ENCODE measurements at places on chromosomes 7 and 10.

DNA sequence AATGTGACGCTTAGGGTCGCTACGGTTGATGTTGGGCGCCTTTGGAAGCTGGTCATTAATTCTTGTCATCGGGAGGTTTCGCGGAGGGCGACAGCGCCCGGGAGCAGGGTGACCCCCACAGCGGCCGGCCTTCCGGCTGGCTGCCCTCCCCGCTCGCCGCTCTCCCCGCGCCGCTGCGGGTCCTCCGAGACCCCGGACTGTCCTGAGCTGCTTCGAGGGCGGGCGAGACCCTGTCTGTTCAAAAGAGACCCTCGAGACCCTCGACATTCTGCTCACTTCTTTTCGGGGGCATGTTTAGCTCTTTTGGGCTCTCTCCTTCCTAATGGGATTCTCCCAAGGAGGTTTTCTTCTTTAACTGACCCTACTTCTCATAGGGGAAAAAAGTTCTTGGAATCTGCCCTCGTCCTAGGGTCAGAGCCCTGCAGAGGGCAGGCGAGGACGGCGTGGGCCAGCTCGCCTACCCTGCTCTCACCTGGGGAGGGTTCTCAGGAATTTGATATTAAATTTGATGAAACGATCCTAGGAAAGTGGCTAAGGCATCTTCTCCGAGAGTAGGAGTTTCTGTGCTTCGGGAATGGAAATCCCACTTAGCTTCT, 257.0 kb downstream of the OTUD1 start:
- no peak for DNase-seq

GRCh38 chr7:92613214-92613613, 23.0 kb upstream of the FAM133B start:
- no peak for DNase-seq

- DNase-seq: no peak
Observed at GRCh38 chr7:141416650-141417270, 134.4 kb upstream of the AGK start.

- no peak for DNase-seq
Observed at GRCh38 chr10:58963101-58963534, 213.3 kb upstream of the PHYHIPL start.

- no peak for DNase-seq
Observed at GRCh38 chr10:79129361-79129997, 60.7 kb downstream of the ZMIZ1 start.

- no peak for DNase-seq
Observed at GRCh38 chr7:99829524-99830160, 1.8 kb downstream of the CYP3A43 start.

DNA sequence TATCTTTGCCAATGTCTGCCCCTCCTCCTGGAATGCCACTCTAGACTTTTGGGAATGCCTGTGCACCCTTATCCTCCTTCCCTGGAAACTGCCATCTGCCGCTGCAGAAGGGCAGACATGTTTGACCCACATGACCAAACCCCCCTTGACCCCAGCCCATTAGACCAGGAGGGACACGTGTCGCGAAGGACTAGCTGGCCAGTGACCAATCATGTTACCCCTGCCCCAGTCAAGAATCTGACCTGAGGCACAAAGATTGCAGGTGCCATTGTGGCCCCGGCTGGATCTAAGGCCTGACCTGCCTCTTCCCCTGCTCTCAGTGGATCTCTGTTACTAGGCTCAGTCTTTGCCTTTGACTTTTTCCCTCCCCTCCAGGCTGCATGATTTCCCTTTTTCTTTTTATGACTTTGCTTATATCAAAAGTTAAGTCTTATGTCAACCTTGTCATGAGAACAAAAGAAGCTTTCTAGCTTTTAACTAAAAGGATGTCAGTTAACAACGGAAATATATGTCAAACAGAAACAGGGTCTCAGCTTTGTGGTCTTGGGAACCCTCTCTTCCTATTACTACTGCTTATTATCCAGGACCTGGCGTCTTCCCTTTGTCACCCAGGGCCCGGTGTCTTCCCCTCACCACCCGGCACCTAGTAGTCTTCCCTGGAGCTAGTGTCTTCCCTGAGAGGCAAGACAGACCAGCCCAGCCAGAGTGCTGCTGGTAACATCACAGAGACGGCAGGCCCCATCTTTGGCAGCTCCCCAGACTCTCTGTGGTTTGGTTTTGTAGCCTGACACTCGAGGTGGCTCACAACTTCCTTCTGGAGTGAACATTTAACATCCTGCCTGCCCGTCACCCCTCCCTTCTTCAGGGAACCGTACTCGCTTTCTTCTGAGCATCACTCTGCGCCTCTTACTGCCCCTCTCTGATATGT, 24.4 kb upstream of the PPIF start:
- no peak for DNase-seq

GRCh38 chr10:120741396-120741795, 109.8 kb upstream of the WDR11 start:
- no peak for DNase-seq

GRCh38 chr10:99344715-99345114, 15.6 kb downstream of the CNNM1 start:
- DNase-seq: no peak

DNA sequence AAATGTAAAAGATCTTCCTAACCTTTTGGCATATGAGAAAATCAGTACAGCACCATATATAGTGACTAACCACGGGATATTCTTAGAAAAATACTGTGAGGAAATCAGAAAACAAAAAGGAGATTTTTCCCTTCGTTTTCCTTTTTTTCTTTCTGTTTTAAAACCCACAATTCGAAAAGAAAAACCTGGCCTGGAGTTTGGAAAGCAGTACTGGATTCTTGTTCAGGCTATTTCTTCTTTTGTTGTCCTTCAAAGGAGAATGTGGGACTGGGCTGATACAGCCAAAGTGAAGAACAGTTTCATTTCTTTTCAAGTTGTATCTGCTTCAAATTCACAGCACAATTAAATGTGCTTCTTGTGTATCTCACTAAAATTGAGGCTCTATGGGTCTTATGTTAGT, 156.8 kb upstream of the PHYHIPL start:
- DNase-seq: no peak

GRCh38 chr10:21535494-21535965, 1.5 kb downstream of the MLLT10 start:
- DNase-seq: no peak

DNA sequence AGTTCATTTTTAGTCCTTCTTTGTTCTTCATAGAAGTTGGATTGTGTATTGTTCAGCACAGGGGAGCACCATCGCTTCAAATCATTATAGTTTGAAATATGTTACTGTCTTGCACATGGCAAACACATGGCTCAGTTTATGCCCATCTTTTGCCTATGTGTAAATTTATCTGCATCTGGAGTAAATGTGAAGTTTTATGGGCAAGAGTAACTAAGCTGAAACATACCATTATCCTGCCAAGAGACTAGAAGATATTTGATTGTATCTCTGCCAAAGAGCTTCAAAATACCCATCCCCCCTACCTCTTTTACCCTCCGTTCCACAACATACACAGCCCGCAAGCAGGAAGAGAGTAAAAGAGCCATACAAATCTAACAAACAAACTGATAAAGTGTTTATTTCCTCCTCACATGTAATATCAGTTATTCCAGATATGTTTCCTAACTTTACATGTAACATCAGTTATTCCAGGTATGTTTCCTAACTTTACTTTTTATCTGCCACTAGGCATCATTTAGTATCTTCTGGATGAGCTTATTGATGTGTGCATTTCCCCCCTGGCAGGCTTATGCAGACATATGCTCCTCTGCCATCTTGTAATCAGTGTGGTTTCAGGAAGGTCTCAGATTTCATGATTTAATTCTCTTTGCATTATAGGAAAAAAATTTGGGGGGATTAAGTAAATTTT, 127.7 kb downstream of the SRI start:
- no peak for DNase-seq

GRCh38 chr7:121272676-121273075, 56.1 kb upstream of the WNT16 start:
- DNase-seq: no peak

- DNase-seq: no peak
Observed at GRCh38 chr7:47228386-47229014, 353.4 kb downstream of the TNS3 start.

DNA sequence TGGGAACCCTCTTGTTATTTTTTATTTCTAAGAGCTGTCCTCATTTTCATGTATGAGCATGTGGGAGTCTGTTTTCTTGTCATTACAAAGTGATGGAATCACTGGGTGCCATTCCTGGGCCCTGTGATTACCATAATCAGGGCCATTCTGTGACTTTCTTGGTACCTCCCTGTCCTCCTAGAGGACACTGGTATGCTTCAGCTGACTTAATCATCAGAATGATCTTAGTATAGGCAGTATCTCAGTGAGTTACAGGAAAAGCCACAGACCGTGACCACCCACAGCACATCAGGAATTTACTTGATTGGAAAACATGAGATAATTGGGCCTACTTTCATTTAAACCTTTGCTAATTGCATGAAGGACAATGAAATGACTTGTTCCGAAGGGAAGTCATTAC, 7.2 kb downstream of the NOM1 start:
- DNase-seq: no peak

GRCh38 chr10:16437540-16437894, 707 bp downstream of the PTER start:
- no peak for DNase-seq

GRCh38 chr7:126780993-126781392, 471.7 kb downstream of the GRM8 start:
- no peak for DNase-seq

- DNase-seq: no peak
Observed at GRCh38 chr10:65430979-65431378, 1494.9 kb upstream of the LRRTM3 start.

DNA sequence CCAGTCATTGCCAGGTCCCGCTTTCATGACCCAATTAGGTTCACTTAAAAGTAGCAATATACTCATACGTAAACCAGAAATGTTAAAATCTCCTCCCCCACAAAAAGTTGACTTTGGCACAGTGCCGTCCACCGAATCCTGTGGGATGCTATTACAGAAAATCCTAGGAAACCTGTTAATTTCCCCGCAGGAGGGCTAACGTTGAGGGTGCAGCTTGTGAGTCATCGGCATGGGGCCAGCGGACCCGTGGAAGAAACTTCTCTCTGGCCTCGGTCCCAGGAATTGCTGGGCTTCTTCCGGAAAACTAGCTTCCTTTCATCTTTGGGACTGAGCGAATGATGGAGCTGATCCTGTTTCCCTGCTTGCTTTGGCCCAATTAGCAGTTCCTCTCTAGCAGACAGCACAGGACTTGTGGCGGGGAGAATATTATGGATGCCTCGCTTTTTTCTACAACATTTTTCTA, 13.5 kb downstream of the CRYGN start:
- DNase-seq: no peak

DNA sequence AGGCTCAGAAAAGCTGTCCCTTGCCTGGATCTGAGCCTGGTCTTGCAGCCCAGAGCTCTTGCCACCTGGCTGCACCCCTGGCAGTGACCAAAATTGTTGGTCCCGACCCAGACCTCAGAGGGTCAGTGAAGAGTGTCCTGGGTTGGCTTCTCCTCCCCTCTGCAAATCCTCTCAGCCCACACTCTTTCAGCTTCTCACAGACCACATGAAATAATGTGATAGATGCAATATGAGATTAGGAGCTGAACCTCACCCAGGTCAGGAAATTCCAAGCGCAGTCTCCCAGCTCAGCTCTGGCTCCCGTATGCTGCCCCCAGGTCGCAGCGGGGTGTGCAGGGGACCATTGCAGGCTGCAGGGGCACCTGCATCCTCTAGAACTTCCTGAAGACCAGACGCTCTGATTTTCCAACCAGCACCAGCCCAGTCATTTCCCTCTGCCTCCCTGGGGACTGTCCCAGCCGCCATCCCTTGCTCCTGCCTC, 19.6 kb upstream of the RET start:
- DNase-seq: no peak

DNA sequence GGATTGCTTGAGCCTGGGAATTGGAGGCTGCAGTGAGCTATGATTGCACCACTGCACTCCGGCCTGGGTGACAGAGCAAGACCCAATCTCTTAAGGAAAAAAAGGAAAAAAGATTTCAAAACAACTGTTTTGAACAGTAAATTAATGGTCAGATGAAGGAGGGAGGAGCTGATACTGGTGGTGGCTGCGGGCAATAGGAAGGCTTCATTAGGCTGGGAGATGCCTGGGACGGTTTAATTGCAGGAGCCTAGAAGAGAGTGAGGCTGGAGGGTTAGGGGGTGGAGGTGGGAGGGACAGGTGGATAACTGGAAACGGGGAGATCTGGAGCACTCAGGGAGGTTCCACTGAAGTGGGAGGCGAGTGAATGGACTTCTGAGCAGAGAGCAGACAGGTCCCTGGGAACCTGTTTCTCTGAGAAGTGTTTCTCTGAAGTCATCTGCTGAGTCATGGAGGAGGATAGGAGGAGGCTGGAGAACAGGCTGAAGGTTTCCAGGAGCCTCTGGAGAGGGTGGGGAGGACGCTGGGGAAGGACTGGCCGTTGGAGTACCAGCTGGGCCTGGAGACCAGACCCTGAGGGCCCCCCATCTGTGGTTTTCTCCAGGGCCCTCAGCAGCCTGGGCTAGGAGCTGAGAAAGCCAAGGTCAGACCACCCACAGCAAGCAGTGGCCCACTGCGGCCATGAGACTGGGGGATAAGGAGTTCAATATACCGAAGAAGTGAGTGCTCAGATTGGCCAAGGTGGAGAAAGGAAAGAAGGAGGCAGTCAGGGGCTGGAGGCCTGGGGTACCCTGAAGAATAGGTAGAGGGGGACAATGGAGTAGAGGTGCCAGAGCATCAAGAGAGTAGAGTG, 14.4 kb upstream of the YWHAG start:
- no peak for DNase-seq

- DNase-seq: no peak
Observed at GRCh38 chr10:11297136-11297535, 279.5 kb downstream of the CELF2 start.

GRCh38 chr10:2936816-2937215, 130.5 kb upstream of the PFKP start:
- no peak for DNase-seq

GRCh38 chr7:110071192-110071591, 1019.7 kb upstream of the LRRN3 start:
- DNase-seq: no peak

DNA sequence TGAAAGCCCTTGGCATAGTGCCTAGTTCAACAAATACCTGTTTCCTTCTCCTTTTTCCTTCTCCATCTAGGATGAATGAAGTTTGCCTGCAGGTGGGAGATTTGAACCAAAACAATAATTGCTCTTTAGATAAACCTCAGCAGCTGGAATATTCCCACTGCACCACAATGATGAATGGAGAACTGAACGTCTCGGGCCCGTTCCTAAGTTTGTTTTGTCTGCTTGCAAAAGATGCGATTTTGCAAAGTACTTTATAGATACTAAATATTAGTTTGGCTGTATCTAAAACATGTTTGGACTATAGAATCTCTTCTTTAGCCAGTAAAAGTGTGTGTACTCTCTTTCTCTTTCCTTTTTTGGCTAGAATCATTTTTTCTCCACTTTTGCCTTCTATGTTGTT, 75.8 kb upstream of the BMPER start:
- DNase-seq: no peak

GRCh38 chr10:59337201-59337652, 25.1 kb downstream of the FAM13C start:
- peak; percentile 79 for DNase-seq

DNA sequence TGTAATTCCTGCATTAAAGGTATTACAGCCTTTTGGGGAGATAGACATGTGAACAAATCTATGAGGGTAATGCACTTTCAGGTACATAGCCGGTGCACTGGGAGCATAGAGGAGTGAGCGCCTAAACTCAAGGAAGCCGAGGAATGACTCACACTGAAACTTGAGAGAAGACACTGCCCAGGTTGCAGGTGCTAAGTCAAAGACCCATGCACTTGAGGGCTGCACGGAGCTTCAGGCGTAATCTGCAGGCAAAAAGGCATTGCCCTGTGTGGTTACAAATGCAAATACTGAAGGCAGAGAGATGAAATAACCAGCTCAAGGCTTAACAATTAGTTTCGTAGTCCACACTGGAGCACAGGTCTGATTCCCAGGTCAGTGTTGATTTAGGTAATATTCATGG, 51.0 kb upstream of the OSBPL3 start:
- no peak for DNase-seq
